ENCODE measurements at places on chromosomes 1 and 21.

DNA sequence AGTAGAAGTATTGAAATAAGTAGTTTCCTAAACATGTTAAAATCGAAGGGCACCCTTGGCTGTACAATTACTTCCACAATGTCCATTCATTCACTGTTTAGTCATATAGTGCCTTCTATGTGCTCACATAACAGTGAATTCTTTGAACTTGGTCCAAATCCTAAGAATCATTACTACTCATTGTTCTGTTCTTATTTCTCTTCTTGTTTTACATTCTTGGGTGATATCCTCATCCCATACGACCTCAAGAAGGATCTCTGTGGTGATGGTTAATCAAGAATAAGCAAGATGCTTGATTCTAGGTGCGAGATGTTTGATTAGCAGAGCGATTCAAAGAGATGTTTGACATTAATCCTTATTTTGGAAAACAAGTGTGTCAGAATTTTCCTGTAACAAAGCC, 667.4 kb upstream of the ZP4 start:
- DNase-seq: no peak

GRCh38 chr1:56525489-56526041, 53.8 kb downstream of the PLPP3 start:
- DNase-seq: peak; percentile 85

GRCh38 chr1:208153386-208153785, 90.8 kb downstream of the PLXNA2 start:
- DNase-seq: no peak

GRCh38 chr1:63892632-63893395, 119.0 kb downstream of the ROR1 start:
- peak; percentile 95 for DNase-seq

DNA sequence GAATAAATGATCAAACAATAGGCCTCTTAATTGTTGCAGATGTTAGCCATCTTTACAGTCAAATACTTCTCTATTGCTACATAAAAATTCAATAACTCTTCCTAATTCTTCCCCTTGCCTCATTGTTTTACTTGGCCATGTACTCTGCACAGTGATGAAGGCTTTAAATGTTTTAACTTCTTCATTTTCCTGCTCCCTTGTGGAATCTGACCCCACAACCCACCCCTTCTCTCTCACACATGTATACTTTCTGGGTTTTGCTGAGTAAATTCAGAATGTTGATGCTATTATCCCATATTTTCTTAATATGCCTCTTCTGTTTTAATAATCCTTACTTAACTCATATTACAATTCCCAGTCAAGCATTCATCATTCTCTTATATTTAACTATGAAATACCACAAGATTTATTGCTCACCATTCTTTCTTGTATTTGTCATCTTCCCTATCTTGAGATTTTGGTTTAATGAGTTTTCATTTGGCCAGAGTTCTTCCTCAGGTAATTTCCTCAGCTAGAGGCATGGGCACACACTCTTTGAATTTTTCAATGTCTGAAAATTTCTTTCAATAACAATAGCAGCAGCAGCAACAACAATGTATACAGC, 327.8 kb upstream of the USP24 start:
- DNase-seq: no peak

DNA sequence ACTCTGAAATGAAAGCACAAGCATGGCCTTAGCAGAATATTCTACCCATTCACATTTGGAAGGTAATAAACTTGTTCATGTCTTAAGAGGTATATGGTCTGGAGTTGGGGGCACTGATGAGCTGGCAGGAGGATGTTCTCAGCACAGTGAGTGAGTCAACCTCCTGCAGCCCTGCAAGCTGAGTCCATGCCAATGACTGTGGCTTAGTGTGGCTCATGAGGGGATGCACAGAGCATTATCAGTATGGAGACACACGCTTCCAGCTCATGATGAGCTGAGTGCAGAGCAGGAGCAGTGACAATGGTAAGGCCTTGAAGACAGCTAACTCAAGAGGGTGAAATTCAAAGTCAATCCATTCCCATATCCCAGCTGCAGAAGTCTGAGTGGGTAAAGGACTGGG, 102.3 kb downstream of the TNFSF18 start:
- DNase-seq: no peak

- no peak for DNase-seq
These were observed 644.2 kb downstream of the PTPRU start for GRCh38 chr1:29880556-29880955.

GRCh38 chr1:17167041-17167785, 37.7 kb upstream of the PADI1 start:
- DNase-seq: no peak

GRCh38 chr1:39485046-39485803, 6.2 kb upstream of the BMP8A start:
- no peak for DNase-seq

DNA sequence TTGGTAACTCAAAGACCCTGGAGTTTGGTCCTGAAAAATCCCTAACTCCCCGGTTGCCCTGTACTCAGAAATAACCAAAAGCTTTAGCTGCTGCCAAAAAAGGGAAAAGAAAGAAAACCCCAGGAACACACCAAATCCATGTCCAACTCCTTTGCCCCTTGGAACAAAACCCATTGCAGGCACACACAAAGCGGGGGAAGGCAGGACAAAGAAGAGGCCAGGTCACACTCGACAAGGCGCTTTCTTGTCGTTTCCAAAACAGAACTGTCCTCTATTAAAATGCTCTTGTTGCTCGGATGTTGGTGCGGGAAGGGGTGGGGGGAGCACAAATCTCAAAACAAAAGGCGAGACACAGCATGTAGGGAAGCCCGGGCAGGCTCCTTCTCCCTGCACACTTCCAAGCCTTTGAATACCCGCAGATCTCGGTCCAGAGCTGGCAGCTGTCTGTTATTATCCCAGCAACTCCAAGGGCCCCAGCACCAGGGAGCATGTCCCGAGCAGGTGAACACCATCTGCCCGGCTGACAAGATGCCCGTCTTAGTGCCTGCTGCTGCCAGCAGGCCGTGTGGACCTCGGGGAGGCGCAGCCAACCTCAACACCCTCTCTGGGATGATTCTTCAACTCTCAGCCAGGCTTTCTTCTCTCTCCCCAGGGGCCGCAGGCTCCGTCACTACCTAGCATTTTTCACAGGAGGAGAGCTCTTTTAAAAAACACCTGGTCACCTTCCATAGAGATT, 96.4 kb downstream of the SSBP3 start:
- DNase-seq: no peak

- no peak for DNase-seq
These were observed 65.7 kb downstream of the SDC3 start for GRCh38 chr1:30842697-30843354.

GRCh38 chr1:160767395-160768294, 28.3 kb upstream of the LY9 start:
- DNase-seq: no peak

GRCh38 chr1:41800311-41800829, 118.4 kb downstream of the HIVEP3 start:
- no peak for DNase-seq
